Esophagus muscularis mucosa (tissue), 4 donors: ENCODE measurements at places on chromosomes 11 and 22. TPM values are rescaled to one million over a fixed set of nuclear protein-coding genes. Genes with fewer than 3 reads are reported as not detected.

Gene OR5A1
- total RNA-seq, result not detected

Gene UPB1
- 0.32 TPM for total RNA-seq

Gene SNX32
- total RNA-seq, result 0.78 TPM

DNA sequence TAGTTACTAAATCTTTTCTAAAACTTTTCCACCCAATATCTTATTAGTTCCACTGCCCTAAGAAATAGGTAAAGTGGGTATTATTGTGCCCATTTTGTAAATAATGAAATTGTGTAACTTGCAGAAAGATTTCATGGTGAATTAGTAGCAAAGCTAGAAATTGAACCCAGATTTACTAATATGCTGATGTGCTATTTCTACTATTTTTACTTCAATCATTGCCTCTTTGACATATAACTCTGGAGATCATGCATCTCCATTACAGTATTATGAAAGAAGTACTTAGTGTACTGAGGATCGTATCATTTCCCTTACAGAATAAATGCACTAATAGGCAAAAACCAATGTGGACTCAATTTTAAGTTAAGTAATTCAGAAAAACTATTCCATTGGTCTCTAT is 119.0 kb downstream of the CSTPP1 start:
- no peak overlapping the region for H3K27ac ChIP-seq
- no peak for DNase-seq
- no peaks in the 10 kb centered on the region for H3K27me3 ChIP-seq
- H3K4me3 ChIP-seq, result no peak overlapping the region
- H3K36me3 ChIP-seq, result no peaks in the 10 kb centered on the region

DNA sequence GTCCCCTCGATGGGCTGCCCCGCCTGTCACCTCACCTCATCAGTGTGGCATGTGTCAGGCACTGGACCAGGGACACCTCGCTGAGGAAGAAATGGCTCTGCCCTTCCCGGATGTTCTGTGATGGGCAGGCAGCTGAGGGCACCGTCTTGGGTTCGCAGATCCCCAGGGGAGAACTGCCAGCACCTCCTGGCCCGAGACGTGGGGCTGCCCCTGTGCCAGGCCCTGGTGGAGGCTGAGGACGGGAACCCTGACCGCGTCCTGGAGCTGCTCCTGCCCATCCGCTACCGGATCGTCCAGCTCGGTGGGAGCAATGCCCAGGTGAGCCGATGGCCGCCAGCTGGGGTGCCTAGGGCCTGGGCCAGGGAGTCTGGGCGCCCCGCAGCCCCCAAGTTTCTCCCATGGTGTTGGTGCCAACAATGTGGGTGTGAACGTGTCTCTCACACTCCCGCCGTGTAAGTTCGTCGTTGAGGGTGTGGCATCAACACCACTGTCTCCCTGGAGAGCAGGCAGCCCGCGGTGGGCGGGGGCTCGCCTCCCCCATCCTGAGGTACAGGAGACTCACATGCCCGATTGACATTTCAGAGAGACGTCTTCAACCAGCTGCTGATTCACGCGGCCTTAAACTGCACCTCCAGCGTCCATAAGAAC is 7.3 kb upstream of the GTSE1 start:
- no peak overlapping the region for H3K27ac ChIP-seq
- no peak for DNase-seq
- no peaks in the 10 kb centered on the region for H3K27me3 ChIP-seq
- no peak overlapping the region for H3K4me3 ChIP-seq
- peaks cover 29% of the 10 kb centered on the region for H3K36me3 ChIP-seq
- no peaks in the 10 kb centered on the region for H3K4me1 ChIP-seq

DNA sequence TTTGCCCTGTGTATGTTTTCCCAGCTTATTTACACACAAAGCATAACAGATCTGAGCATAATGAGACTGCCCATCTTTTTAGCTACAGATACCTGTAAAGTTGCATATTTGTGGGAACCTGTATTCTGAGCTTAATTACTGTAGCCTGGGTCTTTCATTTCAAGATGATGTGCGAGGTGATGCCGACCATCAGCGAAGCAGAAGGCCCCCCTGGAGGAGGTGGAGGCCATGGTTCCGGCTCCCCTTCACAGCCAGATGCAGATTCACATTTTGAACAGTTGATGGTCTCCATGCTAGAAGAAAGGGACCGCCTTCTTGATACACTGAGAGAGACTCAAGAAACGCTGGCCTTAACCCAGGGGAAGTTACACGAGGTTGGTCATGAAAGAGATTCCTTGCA is 1.5 kb downstream of the PPFIA1 start:
- H3K27me3 ChIP-seq, result no peaks in the 10 kb centered on the region
- peaks cover 40% of the 10 kb centered on the region for H3K4me1 ChIP-seq
- DNase-seq, result no peak
- no peaks in the 10 kb centered on the region for H3K36me3 ChIP-seq
- H3K27ac ChIP-seq, result no peak overlapping the region
- H3K4me3 ChIP-seq, result peak overlapping the region; percentile 99

- H3K27ac ChIP-seq, result peak overlapping the region; percentile 13
- H3K4me1 ChIP-seq, result no peaks in the 10 kb centered on the region
- no peaks in the 10 kb centered on the region for H3K27me3 ChIP-seq
- no peaks in the 10 kb centered on the region for H3K36me3 ChIP-seq
Observed at GRCh38 chr11:126080161-126080941, 17.7 kb upstream of the CDON start.

- no peak for DNase-seq
- peak overlapping the region; percentile 82 for H3K27ac ChIP-seq
- no peak overlapping the region for H3K4me3 ChIP-seq
- H3K27me3 ChIP-seq, result no peaks in the 10 kb centered on the region
- no peaks in the 10 kb centered on the region for H3K36me3 ChIP-seq
Observed at GRCh38 chr11:94751218-94751609, 16.9 kb upstream of the AMOTL1 start.

- no peak overlapping the region for H3K4me3 ChIP-seq
- H3K27ac ChIP-seq, result no peak overlapping the region
- peaks cover 38% of the 10 kb centered on the region for H3K4me1 ChIP-seq
- DNase-seq, result no peak
Observed at GRCh38 chr22:40252146-40252545, 74.4 kb downstream of the TNRC6B start.

GRCh38 chr11:20035375-20035700 is 124.9 kb downstream of the DBX1 start:
- peaks cover 32% of the 10 kb centered on the region for H3K4me1 ChIP-seq
- H3K4me3 ChIP-seq, result no peak overlapping the region
- DNase-seq, result no peak
- no peak overlapping the region for H3K27ac ChIP-seq
- peaks cover 13% of the 10 kb centered on the region for H3K36me3 ChIP-seq

DNA sequence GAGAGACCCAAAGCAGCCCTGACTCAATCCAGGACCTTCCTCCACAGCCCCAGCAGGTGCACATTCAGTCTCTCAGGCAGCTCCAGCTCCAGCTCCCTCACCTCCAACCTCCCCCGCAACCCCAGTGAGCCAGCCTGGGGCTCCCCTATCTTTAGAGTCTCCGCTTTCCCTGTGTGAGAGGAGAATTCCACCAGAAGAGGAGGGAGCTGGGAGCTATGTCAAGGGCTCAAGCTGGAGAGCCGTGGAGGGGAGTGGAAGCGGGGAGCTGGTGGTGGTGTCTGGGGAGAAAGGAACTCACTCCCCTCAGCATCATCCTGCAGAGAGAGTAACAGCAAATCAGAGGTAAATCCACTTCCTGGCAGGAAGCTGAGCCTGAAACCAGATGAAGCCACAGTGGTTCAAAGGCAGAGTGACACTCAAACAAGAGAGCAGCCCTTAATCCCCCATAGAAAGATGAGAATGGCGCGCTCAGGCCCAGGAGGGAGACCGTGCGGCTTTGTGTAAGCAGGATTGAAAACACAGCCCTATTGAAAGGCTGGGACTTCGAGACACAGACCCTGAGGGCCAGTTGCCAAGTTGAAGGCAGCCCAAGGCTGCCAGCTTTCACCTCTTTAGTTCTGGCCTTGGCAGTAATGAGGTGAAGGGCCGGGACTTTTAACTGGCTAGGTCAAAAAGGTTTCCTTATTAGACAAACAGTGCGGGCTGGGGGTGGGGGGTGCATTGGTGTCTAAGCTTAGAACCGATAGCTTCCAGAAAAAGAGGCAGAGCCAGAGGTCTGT is 21.4 kb upstream of the CDON start:
- no peak for DNase-seq
- peaks cover 23% of the 10 kb centered on the region for H3K4me1 ChIP-seq
- H3K27ac ChIP-seq, result no peak overlapping the region
- no peak overlapping the region for H3K4me3 ChIP-seq
- no peaks in the 10 kb centered on the region for H3K36me3 ChIP-seq
- no peaks in the 10 kb centered on the region for H3K27me3 ChIP-seq

DNA sequence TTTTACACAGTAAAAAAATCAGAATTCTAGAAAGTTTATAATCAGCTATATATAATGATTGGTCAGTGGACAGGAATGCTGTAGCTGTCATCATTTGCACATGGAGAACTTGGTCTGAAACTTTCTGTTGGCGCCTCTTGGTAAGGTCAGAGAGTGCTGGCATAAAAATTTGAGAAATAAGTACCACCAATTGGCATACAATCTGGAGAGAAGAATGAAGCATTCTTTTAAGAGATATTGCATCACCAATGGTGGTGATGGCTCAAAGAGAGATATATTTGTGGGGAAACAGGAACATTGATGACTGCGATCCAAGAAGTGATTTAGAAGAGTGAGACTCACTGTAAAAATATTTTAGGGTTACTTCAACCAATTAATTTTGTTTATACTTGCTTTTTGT is 19.8 kb upstream of the OOSP1 start:
- H3K4me1 ChIP-seq, result no peaks in the 10 kb centered on the region
- DNase-seq, result no peak
- H3K27ac ChIP-seq, result no peak overlapping the region
- H3K4me3 ChIP-seq, result no peak overlapping the region

DNA sequence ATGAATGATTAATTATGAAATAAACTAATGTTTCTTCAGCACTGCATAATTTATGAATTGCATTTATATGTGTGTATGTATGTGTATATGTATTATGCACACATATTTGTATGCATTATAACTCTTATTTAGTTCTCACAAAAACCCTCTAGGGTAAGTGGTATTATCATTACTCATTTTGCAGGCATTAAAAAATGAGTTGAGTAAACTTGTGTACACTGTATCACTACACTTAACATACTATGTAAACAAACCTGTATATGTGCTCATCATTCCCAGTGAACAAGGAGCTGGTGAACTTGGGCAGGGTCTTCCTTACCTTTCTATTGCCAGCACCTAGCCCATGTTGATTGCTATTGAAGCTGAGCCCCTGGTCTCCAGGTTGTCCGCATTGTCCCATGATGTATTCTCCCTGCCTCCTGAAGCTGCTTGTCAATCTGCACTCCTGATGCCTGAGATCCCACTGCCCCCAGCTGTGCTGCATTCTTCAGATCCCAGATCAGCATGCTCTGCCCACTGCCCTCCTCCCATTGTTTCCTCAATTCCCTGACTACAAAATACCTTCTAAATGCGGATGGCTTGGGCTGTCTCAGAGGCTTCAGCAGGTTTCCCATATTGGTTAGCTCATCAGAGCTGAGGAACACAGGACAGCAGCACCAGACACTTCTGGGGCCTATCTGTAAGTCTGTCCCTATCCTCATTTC is 267.9 kb upstream of the SESN3 start:
- no peak overlapping the region for H3K4me3 ChIP-seq
- no peak overlapping the region for H3K27ac ChIP-seq
- DNase-seq, result no peak
- H3K27me3 ChIP-seq, result no peaks in the 10 kb centered on the region

GRCh38 chr22:19764299-19764593 is 3.7 kb downstream of the TBX1 start:
- no peak overlapping the region for H3K27ac ChIP-seq
- H3K4me3 ChIP-seq, result no peak overlapping the region
- no peaks in the 10 kb centered on the region for H3K36me3 ChIP-seq
- H3K4me1 ChIP-seq, result peaks cover 49% of the 10 kb centered on the region

- H3K27ac ChIP-seq, result no peak overlapping the region
- H3K4me1 ChIP-seq, result no peaks in the 10 kb centered on the region
- no peaks in the 10 kb centered on the region for H3K36me3 ChIP-seq
- DNase-seq, result no peak
Observed at GRCh38 chr11:111795334-111795985, 29.3 kb upstream of the PPP2R1B start.

- H3K27me3 ChIP-seq, result no peaks in the 10 kb centered on the region
- peak overlapping the region; percentile 98 for H3K27ac ChIP-seq
- H3K4me1 ChIP-seq, result peaks cover 100% of the 10 kb centered on the region
- peaks cover 43% of the 10 kb centered on the region for H3K36me3 ChIP-seq
- H3K4me3 ChIP-seq, result no peak overlapping the region
Observed at GRCh38 chr11:2386591-2386990, 9.5 kb downstream of the CD81 start.
